Ovary (tissue), 10 donors: ENCODE measurements at places on chromosomes 6 and 20. TPM values are rescaled to one million over a fixed set of nuclear protein-coding genes. Genes with fewer than 3 reads are reported as not detected.

BCAS1 gene
- total RNA-seq, result 0.46 TPM

ZC3H12D gene
- 0.36 TPM for total RNA-seq

MMP24 gene
- 0.20 TPM for total RNA-seq

ZBTB46 gene
- total RNA-seq, result 54.9 TPM

PAX1 gene
- not detected for total RNA-seq

DNA sequence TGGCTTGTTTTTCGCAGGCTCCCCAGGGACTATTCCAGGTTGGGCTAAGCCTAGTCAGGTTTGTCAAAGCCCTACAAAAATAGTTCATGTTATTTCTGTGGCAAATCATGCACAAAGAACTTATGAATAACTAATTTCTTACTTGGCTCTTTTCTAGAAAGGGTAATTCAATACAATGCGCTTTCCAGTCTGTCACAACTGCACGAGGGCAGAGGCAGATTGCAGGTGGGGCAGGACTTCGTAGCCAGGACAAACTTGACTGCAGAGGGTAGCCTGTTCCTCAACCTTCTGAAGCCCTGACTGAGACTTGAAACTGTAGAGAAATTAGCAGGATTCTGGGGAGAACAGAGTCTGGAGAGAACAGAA is 253.5 kb downstream of the QKI start:
- no peak for DNase-seq

DNA sequence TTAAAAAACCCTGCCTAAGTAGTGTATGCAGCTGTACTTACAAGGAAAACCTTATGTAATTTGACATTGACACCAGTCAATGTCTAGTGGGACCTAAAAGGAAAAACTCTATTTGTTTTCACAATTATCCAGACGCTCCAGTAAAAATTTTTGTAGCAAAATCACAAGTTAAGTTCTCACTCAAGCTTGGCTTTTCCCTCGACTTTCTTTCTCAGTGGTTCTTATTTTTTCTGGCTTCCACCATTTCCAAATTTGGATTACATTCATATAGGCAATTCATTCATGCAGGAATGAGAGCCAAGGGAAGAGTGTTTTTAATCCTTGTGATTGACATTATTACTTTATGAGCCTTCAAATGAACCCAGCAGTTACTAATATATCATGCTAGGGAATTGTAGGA is 66.0 kb upstream of the ADGRG6 start:
- DNase-seq, result no peak

- DNase-seq, result no peak
These were observed 242.0 kb upstream of the TBX18 start for GRCh38 chr6:85006362-85006761.

DNA sequence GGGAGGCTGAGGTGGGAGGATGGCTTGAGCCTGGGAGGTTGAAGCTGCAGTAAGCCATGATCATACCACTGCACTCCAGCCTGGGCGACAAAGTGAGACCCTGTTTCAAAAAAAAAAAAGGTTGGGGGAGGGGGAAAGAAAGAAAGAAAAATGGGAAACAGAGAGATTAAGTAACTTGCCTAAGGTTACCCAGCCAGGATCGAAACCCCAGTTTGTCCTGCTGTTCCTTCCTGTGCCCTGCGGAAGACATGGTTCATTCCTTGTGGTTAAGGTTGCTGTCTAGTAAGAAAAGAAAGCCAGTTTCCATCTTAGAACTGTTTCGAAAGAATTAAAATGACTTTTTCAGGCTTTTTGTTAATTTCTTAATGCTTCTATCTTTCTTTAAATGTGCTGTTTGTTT is 29.8 kb downstream of the C6orf89 start:
- no peak for DNase-seq

- DNase-seq, result peak; percentile 59
These were observed 470.5 kb downstream of the COL12A1 start for GRCh38 chr6:74735304-74735703.

DNA sequence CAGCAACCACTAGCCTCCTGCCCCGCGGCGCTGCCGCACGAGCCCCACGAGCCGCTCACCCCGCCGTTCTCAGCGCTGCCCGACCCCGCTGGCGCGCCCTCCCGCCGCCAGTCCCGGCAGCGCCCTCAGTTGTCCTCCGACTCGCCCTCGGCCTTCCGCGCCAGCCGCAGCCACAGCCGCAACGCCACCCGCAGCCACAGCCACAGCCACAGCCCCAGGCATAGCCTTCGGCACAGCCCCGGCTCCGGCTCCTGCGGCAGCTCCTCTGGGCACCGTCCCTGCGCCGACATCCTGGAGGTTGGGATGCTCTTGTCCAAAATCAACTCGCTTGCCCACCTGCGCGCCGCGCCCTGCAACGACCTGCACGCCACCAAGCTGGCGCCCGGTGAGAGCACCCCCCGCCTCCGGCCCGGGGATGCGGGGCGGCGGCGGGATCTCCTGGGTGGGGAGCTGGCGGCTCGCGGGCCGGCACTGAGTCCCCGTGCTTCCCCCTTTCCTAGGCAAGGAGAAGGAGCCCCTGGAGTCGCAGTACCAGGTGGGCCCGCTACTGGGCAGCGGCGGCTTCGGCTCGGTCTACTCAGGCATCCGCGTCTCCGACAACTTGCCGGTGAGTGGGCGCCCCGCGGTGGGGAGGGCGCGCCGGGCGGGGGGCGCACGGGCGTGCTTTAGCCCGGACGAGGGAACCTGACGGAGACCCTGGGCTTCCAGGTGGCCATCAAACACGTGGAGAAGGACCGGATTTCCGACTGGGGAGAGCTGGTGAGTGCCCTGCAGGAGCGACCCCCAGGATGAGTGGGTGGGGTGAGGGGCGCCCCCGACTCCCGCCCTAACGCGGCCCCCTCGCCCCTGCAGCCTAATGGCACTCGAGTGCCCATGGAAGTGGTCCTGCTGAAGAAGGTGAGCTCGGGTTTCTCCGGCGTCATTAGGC is 585 bp downstream of the PIM1 start:
- DNase-seq, result peak; percentile 54

DNA sequence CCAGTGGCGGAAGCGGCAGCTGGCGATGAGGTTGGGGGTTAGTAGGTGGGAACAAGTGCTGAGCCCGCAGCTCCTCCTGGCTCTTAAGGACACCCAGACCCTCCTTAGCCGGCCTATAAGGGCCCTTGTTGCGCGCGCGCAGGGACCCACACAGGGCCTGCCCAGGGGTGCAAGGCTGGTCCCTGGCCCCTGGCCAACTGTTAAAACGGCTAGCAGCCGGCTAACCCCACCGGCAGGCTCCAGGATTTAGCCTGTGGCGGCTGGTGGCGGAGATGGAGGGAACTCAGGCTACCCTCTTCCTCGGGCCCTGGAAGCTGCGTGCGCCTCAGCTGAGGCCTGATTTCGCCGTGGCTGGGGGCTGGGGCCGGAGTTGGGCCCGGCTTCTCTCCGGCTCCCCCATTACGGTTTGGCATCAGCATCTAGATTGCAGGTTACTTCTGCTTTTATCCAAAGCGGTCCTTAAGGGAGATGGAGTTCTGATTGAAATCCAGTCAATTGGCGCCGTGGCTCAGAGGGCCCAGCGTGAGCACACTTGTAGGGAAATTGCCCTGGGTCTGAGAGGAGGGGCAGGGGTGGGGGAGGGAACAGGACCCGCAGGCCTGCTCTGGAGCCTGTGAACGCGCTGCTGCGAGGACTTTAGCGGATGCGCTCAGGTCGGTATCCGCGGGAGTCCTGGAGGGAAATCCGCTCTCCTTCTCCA is 36.9 kb upstream of the CCDC167 start:
- no peak for DNase-seq

GRCh38 chr6:5855787-5856470 is 150.8 kb downstream of the NRN1 start:
- no peak for DNase-seq

GRCh38 chr6:138500867-138501446 is 1.7 kb upstream of the NHSL1 start:
- no peak for DNase-seq

DNA sequence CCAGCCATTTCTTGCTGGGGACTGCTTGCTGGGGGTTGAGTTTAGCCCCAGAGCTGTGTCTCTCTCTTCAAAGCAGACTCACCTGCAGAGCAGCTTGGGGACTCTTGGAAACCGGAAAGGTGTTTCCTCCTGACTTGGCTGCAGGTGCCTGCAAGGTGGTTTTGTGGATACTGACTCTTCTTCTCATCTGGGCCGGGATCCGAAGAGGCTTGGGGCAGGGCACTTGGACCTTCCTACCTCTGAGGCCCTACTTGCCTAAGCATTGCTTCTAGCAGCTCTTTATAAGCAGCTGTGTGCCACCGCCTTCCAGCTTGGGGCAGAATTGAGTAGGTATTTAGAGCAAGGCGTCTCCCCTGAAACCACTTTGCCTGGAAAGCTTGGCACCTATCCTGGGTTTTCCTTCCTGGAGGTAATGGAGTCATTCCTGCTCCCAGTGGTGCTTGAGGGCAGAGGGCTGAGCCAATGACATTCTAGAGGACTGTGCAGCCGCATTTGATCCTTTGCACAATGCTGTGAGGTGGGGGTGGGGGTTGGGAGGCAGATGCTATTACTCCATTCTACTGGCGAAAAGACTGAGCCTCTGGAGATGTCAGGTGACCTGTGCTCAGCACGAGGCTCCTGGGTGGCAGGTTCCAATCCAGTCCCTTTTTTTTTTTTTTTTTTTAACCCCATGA is 3.4 kb upstream of the CTSZ start:
- no peak for DNase-seq

- no peak for DNase-seq
These were observed 186.3 kb downstream of the EDN1 start for GRCh38 chr6:12476484-12476883.

DNA sequence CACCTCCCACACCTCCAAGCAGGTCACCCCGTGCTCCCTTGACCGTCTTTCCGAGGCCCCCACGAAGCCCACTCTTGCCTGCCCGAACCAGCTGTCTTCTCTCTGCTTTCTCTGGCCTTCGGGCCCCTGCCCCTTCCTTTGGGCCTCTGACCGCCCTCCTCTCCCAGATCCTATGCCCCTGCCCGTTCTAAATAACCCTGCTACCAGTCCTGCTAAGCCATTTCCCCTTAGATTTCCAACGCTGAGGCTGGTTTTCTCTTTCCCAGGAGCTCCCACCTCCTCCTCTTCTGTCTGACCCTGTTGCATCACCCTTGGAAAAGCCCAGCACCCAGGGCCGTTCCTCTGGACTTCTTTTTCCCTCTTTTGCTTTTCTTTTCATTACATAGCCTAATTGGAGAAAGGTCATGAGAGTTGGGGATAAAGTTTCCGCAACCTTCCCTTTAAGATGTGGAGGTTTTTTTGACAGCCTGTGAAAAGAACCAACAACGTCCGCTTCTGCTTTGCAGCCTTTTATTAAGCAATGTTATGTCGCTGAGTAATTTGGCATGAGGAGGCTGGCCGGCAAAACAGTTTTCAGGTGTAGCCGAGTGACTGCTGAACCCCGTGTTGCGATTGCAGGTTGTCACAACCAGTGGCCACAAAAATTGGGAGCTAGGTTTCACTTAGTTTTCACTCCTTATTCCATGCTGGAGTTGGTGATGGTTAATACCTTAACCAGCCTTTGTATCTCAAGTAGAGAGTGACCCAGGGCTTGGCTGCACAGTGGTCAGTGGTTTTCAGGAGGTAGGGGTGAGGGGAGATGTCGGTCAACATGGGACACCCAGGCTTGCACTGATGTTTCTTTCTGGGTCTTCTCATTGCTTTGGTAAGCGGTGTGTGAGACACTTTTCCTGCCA is 970 bp downstream of the BLTP3A start:
- DNase-seq, result peak; percentile 25

GRCh38 chr20:41510847-41511450 is 107.2 kb downstream of the CHD6 start:
- no peak for DNase-seq

DNA sequence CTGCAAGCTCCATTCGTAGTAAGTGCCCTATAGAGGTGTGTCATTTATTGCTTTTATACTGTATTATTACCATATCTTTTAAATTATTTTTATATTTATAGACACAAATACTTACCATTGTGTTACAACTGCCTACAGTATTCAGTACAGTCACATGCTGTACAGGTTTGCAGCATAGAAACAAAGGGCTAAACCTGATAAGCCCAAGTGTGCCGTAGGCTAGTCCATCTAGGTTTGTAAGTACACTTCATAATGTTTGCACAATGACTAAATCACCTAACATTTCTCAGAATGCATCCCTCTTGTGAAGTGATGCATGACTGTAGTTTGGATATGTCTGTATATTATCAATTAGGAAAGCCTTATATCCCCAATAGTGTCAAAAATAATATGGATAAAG is 122.8 kb downstream of the CLVS2 start:
- DNase-seq, result no peak

GRCh38 chr20:51398552-51398951 is 144.0 kb downstream of the NFATC2 start:
- no peak for DNase-seq

DNA sequence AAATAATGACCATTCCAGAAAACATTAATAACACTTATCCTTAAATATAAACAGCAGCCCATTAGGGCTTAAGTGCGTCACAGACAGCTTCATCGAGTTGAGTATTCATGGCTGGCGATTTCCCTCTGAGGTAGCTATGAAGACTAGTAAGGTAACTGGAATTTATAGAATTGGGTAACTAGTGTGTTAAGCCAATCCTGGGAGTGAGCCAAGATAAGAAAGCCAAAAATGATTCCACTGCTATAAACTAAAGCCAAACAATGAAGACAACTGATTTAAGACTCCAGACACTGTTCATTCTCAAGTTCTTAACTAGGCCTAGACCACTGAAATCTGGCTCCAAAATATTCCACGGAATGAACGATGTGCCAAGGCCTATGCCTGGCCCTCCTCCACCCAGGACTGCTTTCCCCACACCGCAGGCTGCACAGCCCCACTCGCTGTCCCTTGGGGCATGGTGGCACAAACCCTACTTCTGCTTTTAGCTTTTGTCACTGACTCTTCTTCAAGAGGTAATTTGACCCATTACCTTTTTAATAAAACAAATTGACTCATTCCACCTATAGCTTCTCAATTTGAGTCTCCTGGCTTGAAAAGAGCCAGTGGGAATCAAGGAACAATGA is 66.0 kb downstream of the BLOC1S5 start:
- DNase-seq, result no peak

GRCh38 chr6:21836277-21836676 is 242.7 kb downstream of the SOX4 start:
- no peak for DNase-seq

- DNase-seq, result no peak
These were observed 12.0 kb downstream of the TTI1 start for GRCh38 chr20:38021087-38021772.

DNA sequence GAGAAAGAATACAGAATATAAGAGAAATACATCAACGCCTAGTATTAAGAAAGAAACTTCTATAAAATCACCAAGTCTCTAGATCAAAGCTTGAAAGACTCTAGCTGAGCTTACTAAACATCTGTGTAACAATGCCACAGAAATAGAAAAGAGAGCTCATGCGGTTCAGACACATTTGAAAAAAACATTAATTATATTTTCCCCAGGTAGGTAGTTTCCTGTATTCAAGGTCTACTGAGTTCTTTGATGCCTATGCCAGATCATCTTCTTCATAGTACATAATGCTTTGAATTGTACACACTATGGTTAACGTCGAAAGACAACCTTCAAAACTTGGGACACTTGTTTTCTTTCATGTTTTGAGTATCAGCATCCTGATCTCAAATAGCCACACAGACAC is 11.3 kb downstream of the MOXD1 start:
- DNase-seq, result no peak
